ENCODE measurements at places on chromosomes 5 and 9. TPM values are rescaled to one million over a fixed set of nuclear protein-coding genes. Genes with fewer than 3 reads are reported as not detected.

- DNase-seq, result no peak
Observed at GRCh38 chr9:89436326-89436725, 61.6 kb downstream of the SEMA4D start.

DNA sequence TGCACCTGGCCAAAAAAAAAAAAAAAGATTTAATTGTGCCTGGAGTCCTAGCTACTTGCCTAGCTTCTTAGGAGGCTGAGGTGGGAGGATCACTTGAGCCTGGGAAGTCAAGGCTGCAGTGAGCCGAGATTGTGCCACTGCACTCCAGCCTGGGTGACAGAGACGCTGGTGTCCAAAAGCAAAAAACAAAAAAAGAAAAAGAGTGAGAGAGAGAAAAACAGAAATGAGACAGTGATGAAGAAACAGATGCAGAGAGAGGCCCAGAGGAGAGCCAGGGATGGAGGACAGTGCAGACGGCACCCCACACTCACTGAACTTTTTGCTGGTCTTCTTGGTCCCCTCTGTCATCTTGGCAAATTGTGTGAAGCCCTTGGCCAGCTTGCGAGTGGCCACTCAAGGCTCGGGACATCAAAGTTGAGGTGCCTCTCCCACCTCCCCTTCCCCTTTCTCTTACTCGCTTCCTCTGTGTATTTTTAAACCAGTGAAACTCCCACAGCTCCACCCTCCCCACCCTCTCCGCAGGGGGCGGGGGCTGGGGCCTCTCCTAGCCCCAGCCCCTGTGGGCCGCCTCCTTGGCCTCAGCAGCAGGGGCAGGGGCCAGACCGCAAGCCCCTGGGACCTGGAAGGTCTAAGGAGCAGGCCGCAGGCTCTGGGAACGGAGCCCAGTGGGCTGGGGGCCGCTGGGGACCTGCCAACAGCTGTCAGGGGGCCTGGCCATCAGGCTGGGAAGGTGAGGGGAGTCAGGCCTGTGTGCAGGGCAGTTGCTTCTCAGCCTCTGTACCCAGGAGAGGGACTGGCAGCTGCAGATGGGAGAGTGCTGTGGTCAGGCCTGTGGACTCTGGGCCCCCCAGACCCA lies at the start of gene SH2D3C:
TSS of gene SH2D3C (minus strand) at position 387 of the 856 bp plus-strand sequence. CDS start at position 348, 39 bp downstream.
- DNase-seq, result no peak

DNA sequence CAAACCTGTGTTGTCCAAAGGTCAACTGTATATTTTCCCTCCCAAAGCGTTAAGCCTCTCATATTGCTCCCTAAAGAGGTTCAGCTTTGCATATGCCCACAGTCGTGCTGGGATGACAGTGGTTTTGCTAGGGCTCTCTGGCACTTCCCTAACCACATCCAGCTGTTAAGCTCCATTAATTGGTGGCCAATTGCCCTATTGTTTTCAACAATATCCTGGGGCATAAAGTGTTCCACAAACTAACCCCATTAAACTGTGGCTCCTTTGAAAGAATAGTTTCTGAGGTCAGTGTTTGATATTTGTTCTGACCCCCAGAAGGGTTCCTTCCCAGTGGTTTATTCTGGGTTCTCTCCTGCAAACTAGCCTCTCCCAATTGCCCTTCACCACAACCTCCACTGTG lies 194.5 kb downstream of the HSD17B3 start:
- no peak for DNase-seq

DNA sequence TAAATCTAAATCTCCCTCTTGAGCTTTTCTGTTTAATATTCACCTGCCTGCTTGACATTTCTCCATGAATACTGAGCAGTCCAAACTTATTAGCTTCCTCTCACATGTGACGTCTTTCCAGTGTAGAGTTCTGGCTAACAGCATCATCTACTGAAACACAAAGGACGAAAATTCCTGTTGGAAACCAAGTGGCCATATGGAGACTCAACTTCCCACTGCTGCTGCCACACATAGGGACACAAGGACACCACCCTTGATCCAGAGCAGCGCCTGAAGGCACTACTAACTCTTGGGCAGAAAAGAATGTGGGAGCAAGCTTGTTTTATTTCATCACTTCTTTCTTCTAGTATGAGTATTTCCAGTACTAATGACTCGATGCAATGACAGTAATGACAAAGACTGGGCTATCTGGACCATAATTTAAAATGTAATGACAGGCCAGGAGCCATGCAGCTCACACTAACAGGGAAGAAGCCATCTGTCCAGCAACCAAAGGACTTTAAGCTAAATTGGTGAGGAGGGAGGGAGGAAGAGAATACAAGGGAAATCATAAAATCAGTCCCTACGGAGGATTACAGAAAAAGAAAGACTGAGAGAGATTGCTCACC lies 19.2 kb downstream of the RNF130 start:
- DNase-seq, result no peak

- DNase-seq, result no peak
Observed at GRCh38 chr9:6234014-6234413, 18.4 kb downstream of the IL33 start.

DNA sequence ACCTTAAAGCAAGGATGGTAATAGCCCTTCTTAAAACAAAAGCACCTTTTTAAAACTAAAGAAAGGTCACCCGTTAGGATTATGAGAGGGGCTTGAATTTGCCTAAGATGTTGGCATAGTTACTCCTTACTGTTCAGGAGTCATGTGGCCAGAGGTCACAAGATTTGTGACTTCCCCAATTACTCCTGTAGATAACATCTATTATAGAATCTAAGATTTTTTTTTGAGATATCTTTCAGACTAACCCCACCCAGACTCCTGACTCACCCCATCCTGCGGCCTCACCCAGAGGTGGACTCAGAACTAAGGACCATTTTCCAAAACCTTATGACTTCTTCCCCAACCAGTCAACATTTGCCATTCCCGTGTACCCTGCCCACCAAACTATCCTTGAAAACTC lies 2.4 kb downstream of the CD180 start:
- no peak for DNase-seq

- DNase-seq, result no peak
Observed at GRCh38 chr9:75930730-75931321, 40.4 kb downstream of the PCSK5 start.

DNA sequence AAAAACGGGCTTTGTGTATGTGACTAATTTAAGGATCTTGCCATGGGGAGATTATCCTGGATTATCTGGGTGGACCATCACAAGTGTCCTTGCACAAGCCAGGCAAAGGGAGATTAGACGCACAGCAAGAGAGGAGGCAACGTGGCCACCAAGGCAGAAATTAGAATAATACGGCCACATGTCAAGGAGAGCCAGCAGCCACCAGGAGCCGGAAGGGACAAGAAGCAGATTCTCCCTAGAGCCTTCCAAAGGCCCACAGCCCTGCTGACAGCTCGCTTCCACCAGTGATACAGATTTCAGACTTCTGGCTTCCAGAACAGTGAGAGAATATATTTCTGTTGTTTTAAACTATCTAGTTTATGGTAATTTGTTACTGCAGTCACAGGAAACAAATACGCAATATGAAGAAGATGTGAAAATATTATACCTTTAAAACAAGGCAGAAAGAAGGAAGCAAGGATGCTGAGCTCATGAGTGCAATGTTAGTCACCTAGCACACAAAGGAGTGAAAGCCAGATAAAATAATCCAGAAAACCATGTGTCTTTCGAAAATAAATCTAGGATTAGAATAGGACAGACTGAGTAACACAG lies 28.7 kb upstream of the F2RL1 start:
- peak; percentile 80 for DNase-seq

GRCh38 chr9:121398374-121398773 lies 28.3 kb upstream of the STOM start:
- DNase-seq, result no peak

- no peak for DNase-seq
Observed at GRCh38 chr5:57454896-57455295, 27.7 kb downstream of the ACTBL2 start.

DNA sequence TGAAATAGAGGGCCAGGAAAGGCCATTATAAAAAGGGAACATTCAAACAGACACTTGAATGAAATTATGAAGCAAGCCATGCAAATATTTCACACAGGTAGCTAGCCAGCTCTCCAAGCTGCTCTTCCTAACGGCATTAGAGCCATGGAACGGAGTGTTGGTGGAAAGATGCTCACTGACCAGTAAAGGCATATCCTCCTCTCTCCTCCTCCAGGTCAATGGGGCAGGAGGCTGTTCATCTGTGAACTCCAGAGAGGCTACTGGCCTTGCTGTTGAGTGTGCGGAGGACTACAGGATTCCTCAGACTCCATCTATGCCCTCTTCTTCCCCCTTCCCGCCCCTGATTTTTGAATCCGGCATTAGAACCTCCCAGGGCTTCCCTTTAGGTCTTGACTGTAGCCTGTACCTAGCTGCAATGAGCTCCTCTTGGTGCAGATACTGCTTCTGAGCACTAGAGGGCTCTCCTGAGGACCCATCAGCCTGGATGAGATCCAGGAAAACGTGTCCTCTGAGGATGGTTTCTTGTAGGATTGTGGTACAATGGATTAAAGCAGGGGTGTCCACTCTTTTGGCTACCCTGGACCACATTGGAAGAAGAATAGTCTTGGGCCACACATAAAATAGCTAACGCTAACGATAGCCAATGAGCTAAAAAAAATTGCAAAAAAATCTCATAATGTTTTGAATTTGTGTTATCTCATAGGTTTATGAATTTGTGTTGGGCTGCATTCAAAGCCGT lies 162.2 kb downstream of the SREK1 start:
- peak; percentile 54 for DNase-seq

GRCh38 chr5:135332519-135333150 lies 66.4 kb downstream of the MACROH2A1 start:
- peak; percentile 46 for DNase-seq

- DNase-seq, result peak; percentile 79
Observed at GRCh38 chr5:43315263-43315662, 2.1 kb upstream of the HMGCS1 start.

DNA sequence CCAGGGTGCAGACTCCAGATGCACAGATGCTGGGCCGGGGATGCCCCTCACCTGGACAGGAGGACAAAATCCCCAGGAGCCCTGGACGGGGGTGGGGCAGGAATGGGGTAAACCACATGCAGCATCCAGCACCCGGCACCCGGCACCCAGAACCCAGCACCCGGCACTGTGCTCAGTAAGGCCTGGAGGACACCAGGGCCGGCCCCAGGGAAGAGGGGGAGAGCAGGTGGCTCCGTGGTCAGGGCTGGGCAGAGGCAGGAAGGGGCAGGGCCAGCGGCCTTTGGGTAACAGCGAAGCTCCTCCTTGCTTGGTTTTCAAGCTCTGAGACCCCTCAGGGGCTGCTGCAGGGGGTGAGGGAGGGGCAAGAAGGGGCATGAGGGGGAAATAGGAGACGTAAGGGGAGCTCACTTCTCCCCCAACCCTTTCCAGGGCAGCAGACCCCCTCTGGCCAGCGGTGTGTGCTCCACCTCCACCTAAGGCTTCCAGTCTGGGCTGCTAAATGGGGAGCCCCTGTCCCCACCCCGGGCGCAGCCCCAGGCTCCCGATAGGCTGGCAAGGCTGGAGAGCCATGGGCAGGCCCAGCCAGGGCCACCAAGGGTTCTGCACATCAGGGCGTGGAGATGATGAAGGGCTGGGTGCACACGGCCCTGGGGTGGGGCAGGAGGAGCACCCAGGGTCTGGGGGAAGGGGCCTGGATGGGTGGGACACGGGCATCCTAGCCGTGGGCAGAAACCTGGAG lies 17.8 kb upstream of the SLC6A19 start:
- no peak for DNase-seq

DNA sequence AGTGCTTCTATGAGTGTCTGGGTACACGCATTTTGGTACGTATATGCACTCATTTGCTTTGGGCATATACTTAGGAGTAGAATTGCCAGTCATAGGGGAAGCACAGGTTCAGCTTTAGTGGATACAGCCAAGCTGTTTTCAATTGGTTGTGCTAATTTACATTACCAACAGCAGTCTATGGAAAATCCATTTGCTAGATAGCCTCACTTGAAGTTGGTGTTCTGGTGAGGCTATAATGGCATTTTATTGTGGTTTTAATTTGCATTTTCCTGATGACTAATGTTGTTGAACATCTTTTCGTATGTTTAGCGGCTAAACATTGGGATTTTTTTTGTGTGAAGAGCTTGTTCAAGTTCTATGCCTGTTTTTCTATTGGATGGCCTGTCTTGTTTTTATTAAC lies 76.8 kb upstream of the ANKH start:
- no peak for DNase-seq

GRCh38 chr5:150585781-150586341 lies 54.6 kb upstream of the SYNPO start:
- DNase-seq, result no peak

- no peak for DNase-seq
Observed at GRCh38 chr5:6905423-6905822, 192.2 kb downstream of the TENT4A start.

DNA sequence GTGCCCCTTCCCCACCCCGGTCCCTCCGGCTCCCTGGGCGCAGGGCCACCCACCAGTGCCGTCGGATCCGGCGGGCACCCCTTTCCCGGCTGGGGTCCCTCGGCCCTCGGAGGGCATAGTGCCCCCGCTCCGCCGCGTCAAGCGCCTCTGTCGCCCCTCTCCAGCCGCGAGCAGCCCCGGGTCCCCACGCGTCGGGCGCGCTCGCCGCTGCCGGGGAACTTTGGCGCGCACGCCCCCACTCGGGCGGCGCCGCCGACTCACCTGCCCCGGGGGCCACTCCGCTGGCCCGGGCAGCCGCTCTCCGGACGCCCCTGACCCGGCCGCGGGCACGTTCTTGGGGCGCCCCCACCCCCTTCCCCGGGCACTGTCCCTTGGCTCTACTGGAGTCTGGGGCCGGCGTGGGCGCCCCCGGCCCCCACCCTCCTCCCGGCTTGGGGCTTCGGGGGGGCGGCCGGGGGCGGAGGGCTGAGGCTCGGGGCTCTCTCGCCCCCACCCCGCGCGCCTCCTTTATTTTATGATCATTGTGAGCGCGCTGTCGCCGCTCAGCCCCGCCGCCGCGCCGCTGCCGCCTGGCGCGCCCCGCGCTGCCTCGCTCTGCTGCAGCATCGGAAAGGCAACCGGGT lies 1.1 kb upstream of the FAM78A start:
- DNase-seq, result no peak

DNA sequence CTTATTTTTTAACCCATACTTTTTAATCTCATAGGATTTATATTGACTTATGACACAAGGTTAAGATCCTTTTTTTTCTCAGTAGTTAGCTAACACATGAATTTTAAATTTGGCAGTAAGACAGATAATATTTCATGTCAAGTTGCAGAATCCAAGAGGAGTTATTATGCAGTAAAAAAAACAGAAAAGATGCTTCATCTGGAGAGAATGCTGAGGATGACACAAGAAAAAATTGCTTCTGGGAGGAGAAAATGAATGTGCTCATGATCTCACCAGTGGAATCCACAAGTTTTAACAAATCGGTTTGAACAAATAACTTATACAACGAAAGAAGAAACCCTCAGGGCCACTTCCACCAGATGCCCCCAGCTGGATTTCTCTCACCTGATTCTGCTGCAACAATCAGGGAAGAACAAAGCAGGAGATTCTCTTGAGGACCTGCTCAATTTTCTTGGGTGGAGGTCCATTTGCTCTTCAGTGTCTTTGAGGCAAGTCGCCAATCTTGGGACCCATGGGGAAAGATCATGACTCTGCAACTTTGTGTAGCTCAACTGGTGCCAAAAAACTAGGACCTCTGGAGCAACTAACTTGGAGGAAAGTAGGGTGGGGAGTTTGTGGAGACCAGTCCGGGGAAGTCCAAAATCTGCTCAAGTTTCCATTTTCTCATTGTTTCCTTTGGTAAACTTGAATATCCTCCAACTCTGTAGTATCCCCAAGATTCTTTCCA lies 50.5 kb upstream of the TNFSF15 start:
- DNase-seq, result no peak

GRCh38 chr5:88952996-88953643 lies 70.1 kb upstream of the MEF2C start:
- DNase-seq, result no peak

The PCDHB4 gene
- total RNA-seq, result 0.26 TPM

The SLC25A2 gene
- 0.28 TPM for total RNA-seq

The RXFP3 gene
- total RNA-seq, result not detected

The OBP2A gene
- total RNA-seq, result not detected

The TTC16 gene
- 0.05 TPM for total RNA-seq

The ABO gene
- 0.10 TPM for total RNA-seq

The PCDHGB2 gene
- 5.3 TPM for total RNA-seq

All from Panc1 (cell line).